Cardiac muscle cell (in vitro differentiated cells and primary cell): ENCODE measurements at places on chromosomes 2 and 18. TPM values are rescaled to one million over a fixed set of nuclear protein-coding genes. Genes with fewer than 3 reads are reported as not detected.

DNA sequence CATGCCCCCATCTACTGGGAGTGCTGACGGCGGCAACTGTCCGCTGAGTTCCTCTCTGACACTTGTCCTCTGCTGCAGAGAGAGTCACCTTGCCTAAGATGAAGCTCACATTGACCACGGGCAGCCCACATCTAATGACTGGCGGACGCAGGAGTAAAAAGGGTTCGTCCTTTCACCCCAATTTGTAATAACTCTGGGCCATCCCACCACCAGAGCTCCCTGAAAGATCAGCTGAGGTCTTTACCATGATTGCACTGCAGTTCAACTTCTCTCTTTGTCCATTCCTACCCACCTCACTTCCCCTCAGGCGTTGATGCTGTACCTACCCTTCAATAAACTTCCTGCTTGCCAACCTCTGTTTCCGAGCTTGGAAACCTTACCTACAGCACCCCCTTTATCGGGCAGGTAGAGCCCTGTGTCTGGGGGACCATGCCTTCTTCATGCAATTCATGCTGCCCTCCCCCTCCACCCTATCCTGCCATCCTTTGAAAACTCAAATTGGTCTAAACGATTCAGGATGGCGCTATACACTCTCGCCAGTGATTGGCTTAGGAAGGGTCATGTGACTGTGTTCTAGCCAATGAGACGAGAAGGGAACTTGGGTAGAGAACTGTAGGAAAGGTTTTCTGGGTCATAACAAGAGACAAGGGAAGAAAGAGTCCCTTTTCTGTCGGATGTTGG is 10.3 kb upstream of the B3GNT2 start:
- no peak overlapping the region for H3K27ac ChIP-seq
- H3K4me1 ChIP-seq = no peaks in the 10 kb centered on the region
- DNase-seq = no peak
- no peak overlapping the region for H3K4me3 ChIP-seq
- H3K27me3 ChIP-seq = no peaks in the 10 kb centered on the region

The MAPK4 gene
- total RNA-seq = 62.3 and 68.9 TPM in 2 replicates

The CLEC4F gene
- total RNA-seq = not detected in 2 replicates

- no peaks in the 10 kb centered on the region for H3K27me3 ChIP-seq
- H3K4me1 ChIP-seq = no peaks in the 10 kb centered on the region
- H3K27ac ChIP-seq = no peak overlapping the region
- H3K4me3 ChIP-seq = no peak overlapping the region
Measured at GRCh38 chr18:24022161-24022560, 7.6 kb downstream of the TTC39C start.

The MRO gene
- total RNA-seq = not detected in 2 replicates

- no peaks in the 10 kb centered on the region for H3K4me1 ChIP-seq
- H3K27me3 ChIP-seq = no peaks in the 10 kb centered on the region
- H3K4me3 ChIP-seq = no peak overlapping the region
- no peaks in the 10 kb centered on the region for H3K36me3 ChIP-seq
Measured at GRCh38 chr18:57998461-57998860, 45.6 kb upstream of the NEDD4L start.

The SAG gene
- total RNA-seq = not detected in 2 replicates

DNA sequence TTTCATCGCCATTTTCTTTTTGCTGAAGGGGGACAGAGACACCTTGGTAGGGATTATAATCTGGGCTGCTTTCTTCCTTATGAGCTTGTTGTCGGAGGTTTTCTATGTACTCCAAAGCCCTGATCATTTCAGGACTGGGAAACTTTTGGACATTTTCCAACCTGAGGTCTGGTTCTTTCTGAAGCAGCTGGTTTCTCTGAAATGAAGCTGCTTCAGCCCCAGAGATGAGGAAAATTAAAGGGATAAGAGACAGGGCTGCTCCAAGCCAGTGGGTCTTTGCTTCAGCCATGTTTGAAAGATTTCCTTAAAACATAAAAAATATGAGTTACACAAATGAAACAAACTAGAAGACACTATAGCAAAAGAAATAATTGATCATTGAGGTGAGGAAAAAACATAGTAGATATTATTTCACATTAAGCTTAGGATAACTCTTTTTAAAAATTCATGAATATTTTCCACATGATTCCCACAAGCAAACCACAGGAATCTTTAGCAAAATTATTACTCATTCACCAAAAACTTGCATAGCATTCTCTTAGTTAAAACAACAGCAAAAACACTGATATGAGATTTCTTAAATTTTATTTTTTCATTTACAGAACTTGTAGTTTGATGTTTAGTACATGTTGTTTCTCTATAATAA is 3.0 kb downstream of the SCG2 start:
- DNase-seq = no peak
- H3K36me3 ChIP-seq = no peaks in the 10 kb centered on the region
- H3K27ac ChIP-seq = no peak overlapping the region
- no peak overlapping the region for H3K4me3 ChIP-seq

- no peaks in the 10 kb centered on the region for H3K4me1 ChIP-seq
- no peaks in the 10 kb centered on the region for H3K27me3 ChIP-seq
- peaks cover 13% of the 10 kb centered on the region for H3K36me3 ChIP-seq
- peak; percentile 21 for DNase-seq
Measured at GRCh38 chr18:21000667-21001066, 110.9 kb downstream of the ROCK1 start.

The CNGA3 gene
- total RNA-seq = 0.04 TPM in 1 of 2 replicates, not detected in the other

The TOGARAM2 gene
- total RNA-seq = under 0.01 and 0.03 TPM in 2 replicates

DNA sequence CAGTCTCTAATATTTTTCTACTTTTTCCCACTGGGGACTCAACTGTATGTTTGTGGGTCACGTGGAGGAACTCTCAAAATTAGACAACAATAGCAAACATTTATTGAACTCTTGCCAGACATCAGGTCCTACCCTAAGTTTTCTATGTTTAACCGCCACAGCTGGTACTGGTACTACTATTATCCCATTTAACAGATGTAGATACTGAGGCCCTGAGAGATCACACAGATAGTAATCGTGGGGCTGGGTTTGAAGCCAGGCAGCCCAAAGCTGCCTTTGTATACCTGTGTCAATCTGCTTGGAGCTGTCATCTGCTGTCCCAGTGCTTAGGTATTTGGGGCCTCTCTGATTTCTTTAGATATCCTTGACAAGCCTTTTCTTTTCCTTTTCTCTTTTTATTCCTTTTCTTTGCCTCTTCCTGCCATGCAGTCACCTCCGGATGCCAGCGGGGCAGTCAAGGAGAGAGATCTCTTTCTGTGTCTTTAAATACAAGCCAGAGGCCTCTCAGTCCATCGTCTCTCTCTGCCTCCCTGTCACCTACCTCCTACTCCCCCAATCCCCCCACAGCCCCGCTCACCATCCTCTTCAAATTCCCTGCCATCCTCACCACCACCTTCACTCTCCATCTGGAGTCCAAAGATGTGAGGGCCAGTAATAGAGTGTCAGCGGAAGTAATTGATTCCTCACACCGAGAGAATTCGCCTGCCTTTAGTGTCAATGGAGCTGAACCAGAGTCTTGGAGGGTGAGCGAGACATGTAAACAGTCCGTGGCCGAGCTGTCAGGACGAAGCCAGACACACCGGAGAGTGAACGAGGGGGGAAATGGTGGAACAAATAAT is 23.4 kb downstream of the NRP2 start:
- H3K4me3 ChIP-seq = no peak overlapping the region
- peaks cover 10% of the 10 kb centered on the region for H3K4me1 ChIP-seq
- DNase-seq = no peak
- no peak overlapping the region for H3K27ac ChIP-seq
- no peaks in the 10 kb centered on the region for H3K36me3 ChIP-seq
- H3K27me3 ChIP-seq = no peaks in the 10 kb centered on the region

The EMILIN1 gene
- 18.5 and 20.2 TPM in 2 replicates for total RNA-seq

The MXD1 gene
- total RNA-seq = 2.8 and 3.6 TPM in 2 replicates

- H3K27me3 ChIP-seq = no peaks in the 10 kb centered on the region
- H3K27ac ChIP-seq = no peak overlapping the region
- H3K4me1 ChIP-seq = no peaks in the 10 kb centered on the region
- H3K36me3 ChIP-seq = no peaks in the 10 kb centered on the region
- no peak for DNase-seq
Measured at GRCh38 chr2:238926761-238927611, 79.1 kb downstream of the TWIST2 start.

The THUMPD2 gene
- 7.0 and 8.4 TPM in 2 replicates for total RNA-seq

- no peaks in the 10 kb centered on the region for H3K4me1 ChIP-seq
- no peaks in the 10 kb centered on the region for H3K36me3 ChIP-seq
- no peak overlapping the region for H3K27ac ChIP-seq
- no peak overlapping the region for H3K4me3 ChIP-seq
- no peaks in the 10 kb centered on the region for H3K27me3 ChIP-seq
Measured at GRCh38 chr18:22826726-22827125, 106.4 kb upstream of the RBBP8 start.
